ENCODE measurements at places on chromosomes 3 and 15.

- DNase-seq, result no peak
These were observed 202.8 kb downstream of the FMN1 start for GRCh38 chr15:32991619-32992111.

GRCh38 chr15:59945036-59945435 is 59.1 kb upstream of the FOXB1 start:
- no peak for DNase-seq

DNA sequence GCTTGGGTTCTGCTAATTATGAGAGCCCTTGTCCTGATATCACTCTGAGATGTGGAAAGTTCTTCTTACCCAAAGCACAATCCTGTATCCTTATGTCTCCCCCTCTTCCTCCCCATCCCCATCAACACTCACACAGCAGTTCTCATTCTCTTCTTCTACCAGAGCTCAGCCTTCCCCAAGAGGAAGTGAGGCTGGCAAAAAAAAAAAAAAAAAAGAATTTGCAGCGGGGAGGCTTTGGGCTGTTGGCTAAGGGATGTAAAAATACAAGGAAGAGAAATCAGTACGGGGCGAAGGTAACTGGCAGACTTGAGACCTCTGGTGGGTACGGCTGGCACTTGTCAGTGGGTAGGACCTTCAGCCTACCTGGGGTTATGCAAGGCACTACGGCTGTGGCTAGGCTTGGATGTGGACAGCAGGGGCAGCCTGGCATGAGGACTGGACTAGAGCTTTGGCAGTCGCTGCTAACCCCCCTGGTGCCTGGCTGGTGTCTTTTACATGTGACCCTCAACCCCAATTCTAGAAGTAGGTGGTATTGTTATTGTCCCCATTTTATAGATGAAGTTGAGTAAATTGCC is 5.4 kb downstream of the VIPR1 start:
- DNase-seq, result no peak

DNA sequence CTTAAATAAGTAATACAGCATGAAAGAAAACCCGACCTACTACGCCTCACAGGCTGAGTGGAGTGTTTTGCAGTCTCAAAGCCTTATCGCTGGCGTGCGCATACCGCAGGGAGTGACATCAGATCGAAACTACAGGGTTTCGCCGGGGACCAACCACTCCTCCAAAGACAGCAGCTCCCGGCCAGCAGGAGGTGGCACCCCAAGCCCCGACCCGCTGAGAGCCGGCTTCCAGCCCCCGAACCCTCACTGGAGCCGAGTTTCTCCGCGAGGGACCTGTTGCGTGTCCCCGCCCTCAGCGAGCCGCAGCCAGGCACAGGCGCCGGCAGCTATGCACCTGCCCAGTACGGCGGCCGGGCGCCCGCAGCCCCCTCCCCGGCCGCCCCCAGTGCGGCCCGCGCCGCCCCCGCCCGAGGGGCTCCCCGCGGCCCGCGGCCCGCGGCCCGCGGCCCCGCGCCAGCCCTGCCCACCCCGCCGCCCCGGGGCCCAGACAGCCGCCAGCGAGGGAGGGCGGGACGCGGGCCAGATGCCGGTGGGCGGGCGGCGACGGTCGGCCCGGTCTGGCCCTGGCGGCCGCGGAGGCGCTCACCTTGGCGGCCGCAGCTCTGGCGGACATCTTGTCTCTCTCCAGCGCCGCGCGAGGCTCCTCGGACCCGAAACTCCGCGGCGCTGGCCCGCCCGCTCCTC is 710 bp downstream of the TJP1 start:
- peak; percentile 51 for DNase-seq

DNA sequence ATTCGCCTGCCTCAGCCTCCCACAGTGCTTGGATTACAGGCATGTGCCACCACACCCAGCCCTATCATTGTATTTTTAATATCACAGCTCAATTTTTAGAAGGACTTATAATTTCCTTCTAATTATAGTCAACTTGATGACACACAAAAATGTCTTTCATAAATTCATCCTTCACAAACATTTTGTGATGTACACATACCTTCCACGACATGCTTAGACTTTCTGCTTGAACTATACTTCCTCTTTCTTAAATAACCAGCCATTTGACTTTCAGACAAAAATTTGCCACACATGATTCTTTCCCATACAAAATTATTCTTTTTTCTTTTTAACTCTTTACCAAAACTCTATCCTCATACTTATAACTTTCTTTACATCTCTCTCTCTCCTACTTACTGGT is 48.4 kb upstream of the CCK start:
- no peak for DNase-seq

Data from NCI-H524 (cell line).